ENCODE measurements at places on chromosomes 7 and 10. TPM values are rescaled to one million over a fixed set of nuclear protein-coding genes. Genes with fewer than 3 reads are reported as not detected.

DNA sequence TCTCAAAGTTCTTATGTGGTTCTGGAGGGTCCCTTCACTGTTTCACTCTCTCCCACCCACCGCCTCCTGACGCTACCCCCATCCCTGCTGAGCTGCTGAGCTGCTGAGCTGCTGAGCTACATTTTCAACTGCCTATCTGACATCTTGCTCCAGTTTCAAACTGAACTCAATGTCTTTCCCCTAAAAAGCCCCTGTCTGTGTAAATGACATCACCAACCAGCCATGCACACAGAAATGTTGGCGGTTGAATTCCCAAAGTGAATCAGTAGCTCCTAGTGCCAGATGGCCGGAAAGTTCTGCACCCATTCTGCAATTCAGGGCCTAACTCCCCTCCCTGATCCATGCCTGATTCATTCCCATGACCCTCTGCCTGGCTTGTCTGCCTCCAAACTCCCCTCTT is 71.2 kb downstream of the WNT2 start:
- no peak for DNase-seq
- no peaks in the 10 kb centered on the region for H3K27me3 ChIP-seq
- no peaks in the 10 kb centered on the region for H3K36me3 ChIP-seq
- no peaks in the 10 kb centered on the region for H3K4me1 ChIP-seq
- H3K4me3 ChIP-seq, result no peak overlapping the region

The TAF6 gene
- 113 TPM for polyA plus RNA-seq

DNA sequence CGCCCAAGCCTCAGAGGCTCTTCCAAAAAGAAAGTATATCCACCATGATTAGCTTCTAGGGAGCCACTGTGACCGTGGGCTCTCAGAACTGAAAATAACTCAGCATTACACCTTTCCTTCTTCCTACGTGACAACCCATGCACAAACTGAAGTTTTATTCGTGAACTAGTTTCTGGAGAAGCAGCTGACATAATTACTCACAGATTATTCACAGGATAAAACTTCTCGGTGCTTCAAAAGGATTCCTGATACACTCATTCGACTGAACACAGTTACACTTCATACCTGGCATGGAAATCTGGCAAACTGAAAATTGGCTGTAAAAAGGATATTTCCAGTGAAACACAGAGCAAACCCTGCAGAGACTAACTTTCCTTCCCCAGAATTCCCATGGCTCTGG is 139.2 kb upstream of the PTER start:
- no peaks in the 10 kb centered on the region for H3K4me1 ChIP-seq
- no peaks in the 10 kb centered on the region for H3K27me3 ChIP-seq
- H3K36me3 ChIP-seq, result no peaks in the 10 kb centered on the region
- H3K27ac ChIP-seq, result no peak overlapping the region

The CHST3 gene
- polyA plus RNA-seq, result 2.0 TPM

The VWA2 gene
- polyA plus RNA-seq, result 3.7 TPM
